Natural killer cell (primary cell): ENCODE measurements at places on chromosomes 2 and 18.

DNA sequence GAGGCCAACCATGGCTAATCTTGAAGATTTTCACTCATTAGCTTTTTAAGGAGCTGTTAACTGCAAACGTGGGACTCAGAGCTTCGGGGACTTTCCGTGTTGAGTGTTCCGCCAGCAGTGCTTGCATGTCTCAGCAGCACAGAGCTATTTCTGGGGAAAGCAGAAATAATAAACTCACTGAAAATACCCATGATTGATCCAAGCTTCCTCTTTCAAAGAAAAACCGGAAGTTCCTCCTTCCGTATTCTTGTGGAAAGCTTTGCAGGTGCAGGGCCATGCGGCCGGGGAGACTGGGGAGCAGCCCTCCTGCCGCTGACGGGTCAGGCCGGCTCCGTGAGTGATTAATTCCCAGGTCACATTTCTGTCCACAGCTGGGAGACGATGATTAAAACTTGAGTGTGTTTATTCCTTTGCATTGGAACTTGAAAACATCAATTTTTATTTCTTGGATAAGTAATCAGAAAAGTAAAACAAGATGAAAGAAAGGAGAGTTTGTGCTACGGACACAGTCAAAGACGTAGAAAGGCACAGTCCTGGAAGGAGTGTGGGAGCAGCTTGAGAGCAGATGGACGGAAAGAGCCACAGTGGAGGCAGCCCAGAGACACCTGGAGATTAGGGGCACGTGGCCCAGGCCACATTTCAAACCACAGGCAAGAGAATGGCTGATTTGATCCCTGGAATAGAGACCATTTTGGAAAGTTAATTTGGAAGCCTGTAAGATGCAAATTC lies 54.2 kb upstream of the CTDP1 start:
- peaks cover 4% of the 10 kb centered on the region for H3K27me3 ChIP-seq
- no peaks in the 10 kb centered on the region for H3K36me3 ChIP-seq
- peak overlapping the region; percentile 10 for H3K27ac ChIP-seq
- H3K4me1 ChIP-seq, result peaks cover 15% of the 10 kb centered on the region
- DNase-seq, result peak; percentile 18

- H3K4me1 ChIP-seq, result no peaks in the 10 kb centered on the region
- no peak for DNase-seq
- no peaks in the 10 kb centered on the region for H3K36me3 ChIP-seq
- no peaks in the 10 kb centered on the region for H3K27me3 ChIP-seq
- no peak overlapping the region for H3K27ac ChIP-seq
Measured at GRCh38 chr18:28735731-28736130, 558.8 kb upstream of the CDH2 start.

DNA sequence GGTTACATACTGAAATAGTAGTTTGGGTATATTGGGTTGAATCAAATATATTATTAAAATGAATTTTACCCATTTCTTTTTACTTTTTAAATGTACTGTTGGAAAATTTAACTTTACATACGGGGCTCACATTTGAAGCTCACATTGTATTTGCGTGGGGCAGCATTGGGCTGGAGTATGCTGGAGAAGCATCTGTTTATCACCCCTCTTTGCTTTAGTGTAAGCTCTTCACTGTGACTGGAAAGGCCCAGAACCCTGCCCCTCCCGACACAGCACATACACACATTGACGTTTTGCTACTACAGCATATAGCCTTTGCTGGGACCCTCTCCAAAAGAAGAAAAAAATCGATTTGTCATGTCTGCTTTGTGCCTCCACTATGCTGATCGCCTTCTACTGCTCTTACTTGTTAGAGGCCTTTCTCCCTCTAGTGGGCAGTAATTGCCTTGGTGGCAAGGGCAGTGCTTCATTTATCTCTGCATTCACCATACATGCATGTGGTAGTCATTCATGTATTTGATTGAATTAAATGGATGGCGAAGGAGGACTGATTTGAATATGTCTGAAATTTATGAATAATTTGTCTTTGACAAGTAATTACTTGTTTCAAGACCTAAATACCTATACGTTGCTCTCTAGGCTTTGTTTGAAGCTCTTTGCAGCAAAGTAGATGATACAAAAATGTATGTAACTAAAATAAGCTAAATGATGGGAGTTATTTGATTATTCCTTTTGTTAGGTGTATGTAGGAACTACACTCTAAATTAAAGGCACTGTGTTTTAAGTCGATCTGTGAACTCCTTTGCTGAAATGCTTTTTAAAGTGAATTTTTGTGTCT lies 37.4 kb downstream of the VAPA start:
- DNase-seq, result peak; percentile 56
- H3K36me3 ChIP-seq, result peaks cover 49% of the 10 kb centered on the region
- no peaks in the 10 kb centered on the region for H3K27me3 ChIP-seq
- no peak overlapping the region for H3K4me3 ChIP-seq
- no peak overlapping the region for H3K27ac ChIP-seq
- H3K4me1 ChIP-seq, result no peaks in the 10 kb centered on the region

GRCh38 chr2:201685156-201685555 lies 13.3 kb downstream of the MPP4 start:
- no peak overlapping the region for H3K27ac ChIP-seq
- DNase-seq, result no peak
- no peaks in the 10 kb centered on the region for H3K36me3 ChIP-seq
- H3K4me1 ChIP-seq, result no peaks in the 10 kb centered on the region
- peaks cover 2% of the 10 kb centered on the region for H3K27me3 ChIP-seq

DNA sequence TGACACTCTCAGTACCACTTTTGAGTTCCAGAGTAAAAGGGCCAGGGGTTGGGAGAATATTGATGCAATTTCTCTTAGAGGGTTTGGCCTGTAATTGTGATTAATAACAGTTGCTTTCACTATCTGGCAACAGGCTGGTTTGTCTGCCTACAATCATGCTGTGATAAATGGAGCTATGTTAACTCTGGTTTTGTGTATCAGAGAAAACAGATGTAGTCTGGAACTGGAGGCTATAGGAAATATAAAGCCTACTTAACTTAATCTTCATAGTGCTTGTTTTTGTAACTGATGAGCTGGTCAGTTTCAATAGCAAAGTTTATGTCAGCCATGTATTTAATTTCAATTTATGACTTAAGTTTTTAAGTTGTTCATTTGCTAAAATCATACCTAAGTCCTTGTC lies 138.0 kb downstream of the AGPS start:
- H3K4me1 ChIP-seq, result no peaks in the 10 kb centered on the region
- no peak for DNase-seq
